ENCODE measurements at places on chromosomes 6 and 20. TPM values are rescaled to one million over a fixed set of nuclear protein-coding genes. Genes with fewer than 3 reads are reported as not detected.

CST5 gene
- not detected for polyA plus RNA-seq

JAG1 gene
- polyA plus RNA-seq = 11.1 TPM

LPA gene
- not detected for polyA plus RNA-seq

AVP gene
- not detected for polyA plus RNA-seq

DNA sequence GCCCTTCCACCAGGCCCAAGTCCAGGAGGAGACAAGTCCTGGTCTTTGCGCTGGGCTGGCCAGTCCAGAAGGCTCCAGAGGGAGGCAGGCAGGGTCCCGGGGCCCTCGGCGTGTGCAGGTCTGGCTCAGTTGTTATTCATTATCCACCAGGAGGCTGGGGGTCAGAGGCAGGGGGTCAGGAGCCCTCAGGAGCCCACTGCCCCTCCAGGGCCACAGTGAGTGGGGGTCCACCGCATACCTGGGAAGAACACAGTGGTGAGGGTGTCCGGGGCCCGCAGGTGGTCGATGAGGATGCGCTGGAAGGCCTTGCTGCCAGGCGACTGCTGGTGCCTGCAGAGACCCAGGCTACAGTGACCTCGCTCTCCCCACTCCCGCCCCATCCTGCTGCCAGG is 4.4 kb upstream of the C20orf144 start:
- no peak for DNase-seq

GRCh38 chr20:10330071-10330470 is 104.0 kb downstream of the MKKS start:
- DNase-seq = no peak

- peak; percentile 55 for DNase-seq
Observed at GRCh38 chr20:46215913-46216707, 92.2 kb downstream of the CDH22 start.

- DNase-seq = no peak
Observed at GRCh38 chr6:11744101-11744500, 34.5 kb downstream of the ADTRP start.

DNA sequence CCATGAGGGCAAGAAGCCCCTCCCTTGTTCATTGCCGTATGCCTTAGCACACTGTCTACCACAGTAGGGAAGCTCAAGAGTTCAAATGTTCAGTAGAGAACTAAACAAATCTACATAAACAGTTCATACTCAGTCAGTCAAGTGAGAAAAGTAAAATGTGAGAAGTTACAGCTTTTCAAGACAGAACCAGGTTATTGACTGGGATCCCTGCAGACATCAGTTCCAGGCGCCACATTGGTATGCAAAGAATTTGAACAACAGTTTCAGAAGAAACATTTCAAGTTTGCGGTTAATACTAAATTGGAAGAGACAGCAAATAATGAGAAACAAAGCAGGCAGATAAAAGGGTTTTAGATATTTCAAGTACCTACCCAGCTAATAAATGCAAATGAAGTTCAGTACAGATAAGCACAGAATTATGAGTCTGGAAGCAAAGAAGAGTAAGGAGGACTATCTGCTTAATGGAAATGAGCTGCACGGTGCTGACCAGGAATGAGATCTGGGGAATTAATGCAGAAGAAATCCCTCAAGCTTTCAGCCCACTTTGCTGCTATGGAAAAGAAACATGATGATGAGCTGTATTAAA is 246.2 kb downstream of the HACE1 start:
- no peak for DNase-seq
